ENCODE measurements at places on chromosomes 5 and 9. TPM values are rescaled to one million over a fixed set of nuclear protein-coding genes. Genes with fewer than 3 reads are reported as not detected.
A peak's percentile ranks its signal among the peaks of the same experiment; 100 is the strongest.

The MAP1B gene
- total RNA-seq: 53.0 TPM

- H3K4me3 ChIP-seq: no peak overlapping the region
- H3K27ac ChIP-seq: no peak overlapping the region
- no peaks in the 10 kb centered on the region for H3K36me3 ChIP-seq
Observed at GRCh38 chr5:165360784-165361542, 1855.5 kb downstream of the MAT2B start.

DNA sequence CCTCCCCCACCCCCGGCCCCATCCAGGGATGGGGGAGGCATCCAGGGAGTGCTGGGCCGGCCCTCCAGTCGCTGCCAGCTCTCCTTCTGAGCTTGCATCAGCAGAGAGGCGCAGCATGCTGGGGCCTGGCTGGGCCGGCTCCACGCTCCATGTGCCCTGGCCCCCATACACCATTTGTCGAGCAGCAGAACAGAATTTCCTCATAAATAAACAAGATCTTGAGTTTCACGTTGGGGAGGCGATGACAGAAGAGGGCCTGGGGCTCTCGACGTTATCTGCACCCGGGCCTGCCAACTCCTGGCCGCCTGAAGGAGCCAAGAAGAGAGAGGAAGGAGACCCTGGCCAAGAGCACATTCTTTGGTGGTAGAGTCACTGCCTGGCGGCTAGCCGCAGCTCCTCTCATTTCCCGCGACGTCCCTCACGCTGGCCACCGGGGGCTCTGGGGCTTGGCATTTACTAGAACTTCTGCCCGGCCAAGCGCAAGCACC lies 177.0 kb downstream of the FGF18 start:
- H3K4me3 ChIP-seq: no peak overlapping the region
- peaks cover 4% of the 10 kb centered on the region for H3K4me1 ChIP-seq
- H3K27ac ChIP-seq: no peak overlapping the region
- no peaks in the 10 kb centered on the region for H3K36me3 ChIP-seq
- DNase-seq: peak; percentile 85

DNA sequence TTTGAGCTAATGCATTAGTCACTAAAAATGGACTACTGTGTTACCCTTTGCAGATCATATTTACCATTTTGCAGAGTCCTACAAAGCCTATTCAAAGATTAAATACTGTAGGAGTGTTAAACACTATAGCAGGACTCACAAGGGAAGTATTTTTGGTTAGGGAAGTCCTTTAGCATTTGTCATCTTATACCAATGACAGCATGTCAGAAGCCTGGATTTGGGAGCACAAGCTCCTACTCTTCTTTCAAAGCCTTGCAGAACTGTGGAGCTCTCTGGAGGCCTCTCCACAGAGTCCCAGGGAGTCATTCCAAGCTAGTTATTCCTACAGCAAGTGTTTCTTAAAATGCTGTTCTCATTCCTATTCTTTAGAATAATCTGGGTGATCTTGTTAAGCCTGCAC lies 288.8 kb downstream of the PIK3R1 start:
- DNase-seq: no peak
- no peaks in the 10 kb centered on the region for H3K4me1 ChIP-seq
- no peak overlapping the region for H3K4me3 ChIP-seq

All from left lung (tissue), 14 donors.